ENCODE measurements at places on chromosomes 4 and X.

- no peak for DNase-seq
These were observed 127.9 kb downstream of the IL13RA2 start for GRCh38 chrX:114889481-114889880.

DNA sequence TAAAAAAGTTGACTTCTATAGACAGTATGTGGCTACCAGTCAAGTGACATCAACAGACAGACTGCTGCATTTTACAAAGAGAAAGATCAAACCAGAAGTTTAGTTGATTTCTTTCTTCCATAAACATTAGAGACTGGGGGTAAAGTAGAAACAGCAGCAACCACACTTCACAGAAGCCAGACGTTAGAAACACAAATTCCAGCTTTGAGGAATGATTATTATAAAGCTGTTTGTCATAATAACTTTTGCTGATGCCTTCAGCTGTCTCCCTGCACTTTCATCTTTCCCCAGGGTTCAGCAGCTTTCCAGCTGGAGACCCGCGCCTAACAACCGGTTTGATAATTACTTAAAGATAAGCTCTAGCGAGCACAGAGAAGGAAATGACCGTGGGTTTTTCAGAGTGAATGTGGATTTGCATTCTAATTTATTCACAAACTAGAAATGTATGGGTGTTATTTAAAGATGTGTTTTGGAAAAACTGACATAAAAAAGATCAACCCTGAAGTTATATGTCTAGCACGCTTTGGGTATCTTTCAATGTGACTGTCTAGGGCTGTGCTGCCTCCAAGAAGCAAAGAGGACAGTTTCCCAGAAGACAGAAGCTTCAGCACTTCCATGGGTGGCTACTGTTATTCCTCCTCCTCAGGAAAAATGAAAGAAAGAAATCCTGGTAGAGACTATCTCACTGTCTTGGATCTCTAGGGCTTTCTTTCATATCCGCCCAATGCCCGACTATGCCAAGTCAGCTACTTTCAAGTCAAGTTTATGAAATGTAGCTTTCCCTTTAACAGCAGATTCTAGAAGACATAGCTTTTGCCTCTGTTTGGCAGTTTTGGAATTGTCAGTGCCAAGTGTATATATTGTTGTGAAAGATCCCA is 15.0 kb upstream of the ENAM start:
- no peak for DNase-seq

DNA sequence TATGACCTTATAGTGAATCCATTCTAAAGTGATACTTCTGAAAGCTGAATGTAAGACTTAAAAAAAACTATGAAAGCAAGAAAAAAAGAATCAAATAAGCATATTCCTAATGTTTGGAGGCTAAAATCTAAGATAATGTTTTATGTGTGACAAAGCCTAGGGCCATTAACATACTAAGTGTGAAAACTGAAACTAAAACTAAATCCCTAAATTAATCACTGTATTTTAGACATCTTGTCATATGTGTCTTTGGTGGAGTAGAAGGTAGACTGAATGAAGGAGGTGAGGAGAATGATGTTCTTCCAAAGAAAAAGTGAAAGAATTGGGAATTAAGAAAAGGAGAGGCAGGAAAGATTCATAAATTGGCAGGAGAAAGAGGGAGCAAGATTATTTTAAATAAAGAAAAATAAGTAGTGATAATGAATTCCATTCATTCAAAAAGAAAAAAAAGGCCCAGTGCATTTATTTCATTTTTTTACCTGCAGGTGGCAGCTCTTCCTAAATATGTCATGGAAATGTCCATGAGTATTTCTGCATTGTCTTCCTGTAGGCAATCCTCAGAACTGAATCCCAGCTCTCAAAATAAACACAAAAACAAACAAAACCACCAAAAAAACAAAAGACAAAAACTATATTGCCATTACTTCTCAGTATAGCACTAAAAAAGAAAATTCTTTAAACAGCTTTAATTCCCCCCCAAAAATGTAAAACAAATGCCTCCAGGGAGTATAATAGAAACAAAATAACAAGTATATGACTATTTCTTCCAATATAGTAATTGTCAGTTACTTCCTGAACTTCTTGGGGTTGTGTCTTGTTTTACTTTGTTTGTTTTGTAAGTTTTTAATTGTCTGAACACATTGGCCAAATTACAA is 17.0 kb upstream of the AP1AR start:
- DNase-seq: no peak

GRCh38 chr4:109406337-109406931 is 27.2 kb upstream of the SEC24B start:
- DNase-seq: no peak

DNA sequence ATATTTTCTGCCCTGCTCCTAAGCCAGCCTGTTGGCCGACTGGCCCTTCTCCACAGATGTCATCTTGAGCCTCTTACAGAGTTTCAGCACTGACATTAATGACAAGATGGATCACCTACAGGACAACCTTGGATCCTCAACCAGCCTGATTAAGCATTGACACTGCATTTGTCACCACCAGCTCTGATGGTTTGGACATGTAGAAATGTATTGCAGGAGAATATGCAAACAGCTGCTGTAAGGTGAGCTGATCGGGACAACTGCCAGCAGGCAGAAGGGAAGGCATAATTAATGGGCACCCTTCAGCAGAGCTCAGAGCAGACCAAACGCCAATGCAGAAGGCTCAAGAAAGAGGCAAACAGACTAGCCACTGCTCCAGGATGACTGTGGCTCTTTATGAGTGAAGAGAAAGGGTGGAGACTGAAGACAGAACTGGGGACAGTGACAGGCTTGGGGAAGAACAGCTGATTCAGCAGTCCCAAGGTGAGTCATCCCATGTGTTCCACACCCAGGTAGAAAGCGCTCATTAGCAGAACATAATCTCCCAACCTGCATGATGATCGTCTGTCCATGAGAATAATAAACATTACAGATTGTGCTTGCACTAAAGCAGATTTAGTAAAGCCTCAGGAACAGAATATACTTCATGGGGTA is 6.7 kb downstream of the CORIN start:
- DNase-seq: no peak

- no peak for DNase-seq
These were observed 60.1 kb downstream of the GRIA2 start for GRCh38 chr4:157280673-157281072.

DNA sequence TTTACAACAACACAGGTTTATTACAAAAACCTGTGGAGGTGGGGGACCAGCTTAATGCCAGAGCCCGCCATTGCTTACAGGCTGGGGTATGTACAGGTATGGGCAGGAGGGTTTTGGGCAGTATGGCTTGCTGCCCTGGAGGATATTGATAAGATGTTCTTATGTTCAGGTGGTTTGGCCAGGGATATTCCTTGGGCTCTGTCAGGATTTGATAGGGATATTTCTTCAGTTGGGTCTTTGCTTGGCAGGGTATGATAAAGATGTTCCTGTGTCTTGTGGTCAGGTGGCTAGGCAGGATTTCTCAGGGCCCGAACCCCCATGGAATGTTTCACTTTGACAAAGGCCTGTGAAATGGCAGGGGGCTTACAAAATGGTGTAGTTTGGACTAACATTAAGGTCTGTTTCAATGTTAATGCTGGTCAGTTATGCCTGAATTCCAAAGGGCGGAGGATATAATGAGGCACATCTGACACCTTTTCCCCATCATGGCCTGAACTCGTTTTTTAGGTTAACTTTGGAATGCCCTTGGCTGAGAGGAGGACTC is 3.1 kb downstream of the MGST2 start:
- no peak for DNase-seq

- DNase-seq: no peak
These were observed 125.4 kb downstream of the BCOR start for GRCh38 chrX:39972340-39972739.

DNA sequence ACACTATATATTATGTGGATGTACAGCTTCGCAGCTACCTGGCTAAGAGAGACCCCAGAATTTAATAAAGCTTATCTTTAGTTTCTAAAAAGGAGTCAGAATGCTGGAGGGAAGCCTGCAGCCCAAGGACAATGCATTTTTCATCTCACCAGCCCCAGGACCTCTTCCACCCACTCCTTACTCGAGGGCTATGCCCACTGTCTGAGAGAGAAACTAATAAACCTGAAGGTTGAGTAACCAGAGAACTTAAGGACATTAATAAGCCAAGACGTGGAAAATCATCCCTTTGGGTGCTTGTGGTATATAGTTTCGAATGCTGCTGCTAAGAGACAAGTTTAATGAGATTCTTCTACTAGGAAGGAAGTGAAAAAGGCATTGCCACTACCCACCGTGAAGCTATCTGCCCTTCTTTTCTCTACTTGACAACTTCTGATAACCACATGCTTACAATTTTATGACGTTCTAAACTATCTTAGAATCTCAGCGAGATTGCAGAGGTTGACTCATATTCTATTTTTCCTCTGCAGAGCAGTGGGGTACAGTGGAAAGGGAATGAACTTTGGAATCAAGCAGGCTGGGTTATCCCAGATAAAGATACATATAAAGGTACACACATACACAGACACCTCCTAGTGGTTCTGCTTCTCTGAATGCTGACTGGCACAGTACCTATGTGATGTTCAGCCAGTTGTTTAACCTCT is 3.3 kb downstream of the RELL1 start:
- no peak for DNase-seq

DNA sequence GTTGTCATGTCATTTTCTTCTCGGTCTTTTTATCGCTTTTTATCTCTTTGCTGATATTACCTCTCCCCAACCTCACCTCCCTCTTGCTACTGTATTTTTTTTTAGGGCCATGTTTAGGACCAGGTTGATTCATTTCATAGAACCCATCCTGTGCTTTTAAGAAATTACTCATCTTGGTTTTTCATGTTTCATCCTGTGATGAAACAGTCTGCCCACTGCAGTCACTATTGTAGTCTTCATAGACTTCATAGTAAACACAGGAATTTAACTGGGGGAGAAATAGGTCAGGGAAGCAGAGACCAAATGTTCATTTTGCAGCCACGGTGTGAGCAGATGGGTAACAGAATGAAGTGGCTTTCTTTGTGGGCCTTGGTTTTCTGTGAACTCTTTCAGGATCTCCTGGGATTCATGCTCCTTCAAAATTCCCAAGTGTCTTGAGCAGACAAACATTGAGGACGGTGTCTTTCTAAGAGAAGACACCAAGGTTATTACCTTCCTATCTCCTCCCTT is 161.8 kb downstream of the NAA11 start:
- no peak for DNase-seq

DNA sequence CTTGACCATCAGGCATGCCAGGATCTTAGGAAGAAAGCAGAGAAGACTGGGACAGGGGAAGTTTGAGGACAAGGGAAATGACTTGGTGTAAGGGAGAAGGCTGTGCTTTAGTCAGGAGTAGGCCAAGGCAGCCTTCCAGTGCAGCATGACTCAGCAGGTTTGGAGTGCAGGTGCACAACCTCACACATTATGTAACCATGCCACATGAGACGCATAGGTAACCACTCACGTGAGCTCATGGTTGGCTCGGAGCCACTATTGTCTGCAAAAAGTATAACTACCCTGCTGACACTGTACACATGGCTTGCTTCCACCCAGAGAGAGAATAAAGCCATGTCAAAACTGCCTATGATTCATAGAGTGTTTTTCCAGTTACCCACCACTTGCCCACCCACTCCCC is 715.9 kb downstream of the SMARCA1 start:
- DNase-seq: no peak

GRCh38 chr4:121299367-121299766 is 81.5 kb downstream of the QRFPR start:
- no peak for DNase-seq

- DNase-seq: no peak
These were observed 60.1 kb downstream of the TSC22D3 start for GRCh38 chrX:107715331-107716117.

- DNase-seq: no peak
These were observed 47.8 kb downstream of the DCUN1D4 start for GRCh38 chr4:51890760-51891159.

- DNase-seq: no peak
These were observed 56.7 kb downstream of the ANK2 start for GRCh38 chr4:113106108-113106507.

DNA sequence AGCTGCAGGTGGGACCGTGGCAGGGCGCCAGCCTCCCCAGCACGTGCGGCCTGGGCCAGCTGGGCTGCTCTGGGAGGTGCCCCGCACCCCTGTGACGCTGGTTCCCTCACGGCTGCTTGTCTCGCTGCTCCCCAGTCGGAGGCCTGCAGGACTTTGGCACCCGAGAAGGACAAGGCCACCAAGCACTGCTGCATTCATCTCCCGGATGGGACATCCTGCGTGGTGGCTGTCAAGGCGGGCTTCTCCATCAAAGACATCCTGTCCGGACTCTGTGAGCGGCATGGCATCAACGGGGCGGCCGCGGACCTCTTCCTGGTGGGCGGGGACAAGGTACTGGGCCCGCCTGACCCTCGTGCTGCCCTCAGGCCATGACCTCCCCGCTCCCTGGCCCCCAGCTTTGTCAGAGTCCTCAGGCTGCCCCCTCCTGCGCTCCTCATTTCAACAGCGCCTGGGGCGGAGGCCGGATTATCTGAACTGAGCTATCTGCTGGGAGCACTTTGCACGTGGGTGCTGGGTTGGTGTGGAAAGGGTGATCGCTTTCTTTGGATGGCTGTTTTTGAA is 19.4 kb upstream of the HGFAC start:
- DNase-seq: no peak

- DNase-seq: no peak
These were observed 51.5 kb upstream of the RAP2C start for GRCh38 chrX:132270699-132271098.

GRCh38 chrX:117998171-117998570 is 118.4 kb downstream of the KLHL13 start:
- DNase-seq: no peak

DNA sequence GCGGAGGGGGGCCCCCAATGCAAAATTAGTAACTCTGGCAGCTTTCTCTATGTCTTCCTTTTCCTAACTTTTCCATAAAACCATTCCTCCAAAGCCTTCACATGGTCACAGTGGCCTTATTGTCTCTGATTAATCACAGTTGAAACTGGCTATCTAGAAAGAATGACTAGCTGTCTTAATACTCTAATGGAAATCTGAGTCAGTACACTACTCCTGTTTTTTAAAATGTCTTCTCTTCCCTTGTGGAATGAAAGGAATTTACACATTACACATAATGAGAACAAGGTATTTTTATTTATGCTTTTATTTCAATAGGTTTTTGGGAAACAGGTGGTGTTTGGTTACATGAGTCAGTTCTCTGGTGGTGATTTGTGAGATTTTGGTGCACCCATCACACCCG is 66.3 kb upstream of the PUDP start:
- no peak for DNase-seq

DNA sequence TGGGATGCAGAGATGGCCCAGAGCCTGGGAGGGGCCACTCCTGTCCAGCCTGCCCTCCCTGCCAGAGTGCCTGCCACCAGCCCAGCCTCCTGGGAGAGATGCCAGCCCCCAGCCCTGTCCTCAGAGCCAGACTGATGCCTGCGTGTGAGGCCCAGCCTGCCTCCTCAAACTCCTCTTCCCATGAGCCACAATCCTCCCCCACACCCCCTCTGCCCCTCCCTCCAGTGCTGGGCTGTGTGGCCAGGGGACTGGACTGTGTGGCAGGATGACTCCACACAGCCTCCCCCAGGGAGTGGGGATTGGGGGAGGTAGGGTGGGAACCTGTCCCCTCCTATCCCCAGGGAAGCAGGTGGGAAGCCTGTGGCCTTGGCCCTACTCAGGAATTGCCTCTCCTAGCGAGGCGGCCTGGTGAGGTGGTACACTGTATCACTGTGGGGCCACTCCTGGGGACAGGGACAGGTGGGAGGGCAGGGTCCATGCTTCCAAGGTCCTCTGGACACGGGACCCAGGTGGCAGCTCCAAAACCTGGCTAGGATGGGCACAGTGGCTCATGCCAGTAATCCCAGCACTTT is 4.3 kb upstream of the SH3BP2 start:
- DNase-seq: no peak

Data from activated CD8-positive, alpha-beta memory T cell treated with anti-CD3 and anti-CD28 coated beads for 1 hour (primary cell).